Adrenal gland (tissue), 19 donors: ENCODE measurements at places on chromosomes 5 and 9.

GRCh38 chr9:91678807-91679580 lies 255.4 kb upstream of the NFIL3 start:
- DNase-seq, result no peak
- H3K27ac ChIP-seq, result no peak overlapping the region
- no peaks in the 10 kb centered on the region for H3K36me3 ChIP-seq
- no peaks in the 10 kb centered on the region for H3K27me3 ChIP-seq
- H3K4me1 ChIP-seq, result no peaks in the 10 kb centered on the region
- no peak overlapping the region for H3K4me3 ChIP-seq

DNA sequence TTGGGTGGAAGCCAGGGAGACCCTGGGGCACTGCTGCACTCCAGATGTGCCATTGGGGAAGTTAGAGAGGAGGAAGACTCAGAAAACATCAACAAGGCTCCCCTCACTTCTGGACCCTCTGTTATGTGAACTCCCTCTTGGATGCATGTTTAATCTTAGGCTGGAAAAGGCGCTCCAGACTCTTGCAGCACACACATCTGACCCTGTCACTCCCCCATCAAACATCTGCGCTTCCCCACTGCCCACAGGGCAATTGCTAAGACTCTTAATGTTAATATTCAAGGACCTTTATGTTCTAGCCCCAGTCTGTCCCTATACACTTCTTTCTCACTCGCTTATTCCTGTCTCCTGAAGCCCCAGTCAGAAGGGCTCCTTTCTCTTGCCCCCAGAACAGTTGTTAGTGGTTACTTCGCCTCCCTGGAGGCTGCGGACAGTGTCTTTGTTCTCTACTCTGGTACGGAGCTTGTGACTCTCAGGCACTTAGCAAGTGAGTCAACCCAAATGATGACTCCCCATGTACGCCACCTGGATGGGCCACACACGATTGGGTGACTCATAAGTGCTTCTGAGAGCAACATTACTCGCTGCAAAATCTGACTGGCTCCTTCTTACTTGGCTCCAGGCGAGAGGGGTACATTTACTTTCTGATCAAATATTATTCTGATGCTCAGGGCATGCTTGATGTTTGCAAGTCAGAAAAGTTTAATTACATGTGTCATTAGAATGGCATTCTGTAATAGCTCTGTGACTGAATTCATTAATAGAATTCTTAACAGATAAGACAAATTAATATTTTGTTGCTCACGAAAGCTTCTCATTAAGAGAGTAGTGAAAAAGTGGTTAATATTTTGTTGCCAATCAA lies 193.6 kb downstream of the HSPA4 start:
- H3K4me1 ChIP-seq, result no peaks in the 10 kb centered on the region
- no peak overlapping the region for H3K27ac ChIP-seq
- no peak overlapping the region for H3K4me3 ChIP-seq
- H3K36me3 ChIP-seq, result no peaks in the 10 kb centered on the region
- DNase-seq, result peak; percentile 73

GRCh38 chr5:24606971-24607370 lies 37.8 kb downstream of the CDH10 start:
- no peaks in the 10 kb centered on the region for H3K27me3 ChIP-seq
- H3K4me3 ChIP-seq, result no peak overlapping the region
- no peak for DNase-seq
- no peaks in the 10 kb centered on the region for H3K4me1 ChIP-seq
- no peaks in the 10 kb centered on the region for H3K36me3 ChIP-seq
- H3K27ac ChIP-seq, result no peak overlapping the region

- no peak overlapping the region for H3K27ac ChIP-seq
- no peak overlapping the region for H3K4me3 ChIP-seq
- DNase-seq, result peak; percentile 83
- H3K4me1 ChIP-seq, result peaks cover 14% of the 10 kb centered on the region
- H3K36me3 ChIP-seq, result no peaks in the 10 kb centered on the region
Observed at GRCh38 chr9:131650254-131650653, 89.6 kb downstream of the RAPGEF1 start.

GRCh38 chr5:150180241-150181026 lies 9.4 kb upstream of the SLC6A7 start:
- peak; percentile 33 for DNase-seq
- H3K4me1 ChIP-seq, result peaks cover 7% of the 10 kb centered on the region
- H3K36me3 ChIP-seq, result no peaks in the 10 kb centered on the region
- H3K4me3 ChIP-seq, result no peak overlapping the region
- H3K27ac ChIP-seq, result no peak overlapping the region
- H3K27me3 ChIP-seq, result no peaks in the 10 kb centered on the region

- DNase-seq, result no peak
- no peak overlapping the region for H3K27ac ChIP-seq
- H3K36me3 ChIP-seq, result no peaks in the 10 kb centered on the region
- no peak overlapping the region for H3K4me3 ChIP-seq
- no peaks in the 10 kb centered on the region for H3K4me1 ChIP-seq
- no peaks in the 10 kb centered on the region for H3K27me3 ChIP-seq
Observed at GRCh38 chr5:16654647-16655334, 38.0 kb upstream of the RETREG1 start.
